Stimulated activated CD4-positive, alpha-beta T cell treated with anti-CD3 and anti-CD28 coated beads, Interleukin-1b, Interleukin-23, amount 100 ng/mL, for 24 hours (primary cell): ENCODE measurements at places on chromosomes 13 and 19.

GRCh38 chr19:45446944-45447343 lies 20.9 kb upstream of the FOSB start:
- no peak for DNase-seq

GRCh38 chr19:4066682-4067395 lies at the start of gene ZBTB7A:
Gene ZBTB7A, minus strand, starts transcription at chr19:4066899. Its CDS starts 11,667 bp downstream, at chr19:4055232.
- DNase-seq, result no peak

GRCh38 chr19:5114727-5115126 lies 145.8 kb downstream of the KDM4B start:
- no peak for DNase-seq

DNA sequence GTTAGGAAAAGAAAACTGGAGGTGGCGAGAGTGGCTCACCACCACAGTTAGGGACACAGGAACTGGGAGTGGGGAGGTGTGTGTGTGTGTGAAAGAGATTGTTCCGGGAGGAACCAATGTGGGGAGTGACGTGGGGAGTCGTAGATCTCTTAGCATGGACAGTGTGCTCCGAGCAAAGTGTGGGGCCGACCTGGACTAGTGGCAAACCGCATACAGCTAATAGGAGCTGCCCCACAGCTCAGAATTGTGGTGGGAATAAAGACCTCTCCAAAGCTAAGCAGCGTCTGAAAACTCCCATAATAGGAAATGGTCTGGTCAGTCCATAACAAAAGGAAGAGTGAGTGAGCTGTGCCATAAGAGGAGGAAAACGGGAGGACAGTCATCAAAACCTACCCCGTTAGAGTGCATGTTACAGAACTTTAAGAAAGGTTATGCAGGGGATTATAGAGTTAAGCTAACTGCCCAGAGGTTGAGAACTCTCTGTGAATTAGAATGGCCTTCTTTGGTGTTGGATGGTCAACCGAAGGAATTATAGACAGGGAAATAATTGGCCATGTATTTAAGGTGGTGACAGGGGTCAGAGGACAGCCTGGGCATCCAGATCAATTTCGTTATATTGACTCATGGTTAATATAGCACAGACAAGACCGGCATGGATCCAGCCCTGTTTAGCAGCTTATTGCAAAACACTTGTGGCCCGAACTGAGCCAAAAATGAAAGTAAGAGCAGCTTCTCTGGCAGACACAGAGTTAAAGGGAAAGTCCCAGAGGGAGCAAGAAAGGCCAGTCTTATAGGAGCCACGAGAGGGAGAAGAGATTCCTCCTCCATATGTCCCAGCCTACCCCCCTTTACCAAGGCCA lies 8.9 kb upstream of the SLC15A1 start:
- DNase-seq, result no peak

DNA sequence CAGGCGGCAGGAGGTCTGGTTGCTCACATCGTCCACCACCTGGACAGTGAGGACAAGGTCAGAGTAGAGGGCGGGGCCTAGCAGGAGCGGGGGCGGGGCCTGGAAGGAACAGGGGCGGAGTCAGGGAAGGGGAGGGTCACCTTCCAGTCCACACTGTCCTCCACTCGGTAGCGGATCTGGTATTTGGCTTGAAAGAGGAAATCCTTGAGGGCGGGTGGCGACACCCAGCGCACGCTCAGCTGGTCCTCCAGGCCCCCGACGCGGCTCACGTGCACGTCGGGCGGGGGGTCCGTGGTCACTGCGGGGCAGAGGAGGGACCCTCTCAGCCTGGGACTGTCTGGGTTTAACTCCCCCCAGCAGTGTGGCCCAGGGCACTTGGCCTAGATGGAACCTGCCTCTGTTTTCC lies 8.2 kb downstream of the REX1BD start:
- no peak for DNase-seq

DNA sequence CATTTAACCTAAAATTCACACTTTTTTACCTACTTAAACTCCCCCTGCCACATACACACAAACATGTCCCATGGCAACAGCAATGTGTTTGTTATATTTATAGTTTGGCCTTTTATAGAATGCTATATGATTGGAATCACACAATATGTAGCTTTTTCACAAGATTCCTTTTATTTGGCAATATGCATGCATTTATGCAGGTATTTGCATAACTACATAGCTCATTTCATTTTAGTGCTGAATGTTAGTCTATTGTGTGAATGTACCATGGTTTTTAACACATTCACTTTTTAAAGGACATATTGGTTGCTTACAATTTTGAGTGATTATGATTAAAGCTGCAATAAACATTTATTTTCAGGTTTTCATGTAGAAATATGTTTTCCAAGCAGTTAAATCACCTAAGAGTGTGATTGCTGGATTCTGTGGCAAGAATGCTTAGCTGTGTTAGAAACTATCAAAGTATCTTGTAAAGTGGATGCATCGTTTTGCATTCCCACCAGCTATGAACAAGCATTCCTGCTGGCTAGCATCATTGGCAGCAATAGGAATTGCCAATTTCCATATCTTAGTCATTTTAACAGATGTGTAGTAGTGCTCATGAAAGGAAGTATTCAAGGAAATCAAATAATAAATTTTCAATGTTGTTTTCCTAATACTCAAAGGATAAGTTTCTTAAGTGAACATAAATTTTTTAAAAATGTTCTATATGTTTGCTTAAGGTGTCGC lies 557.0 kb downstream of the SLITRK1 start:
- DNase-seq, result no peak

DNA sequence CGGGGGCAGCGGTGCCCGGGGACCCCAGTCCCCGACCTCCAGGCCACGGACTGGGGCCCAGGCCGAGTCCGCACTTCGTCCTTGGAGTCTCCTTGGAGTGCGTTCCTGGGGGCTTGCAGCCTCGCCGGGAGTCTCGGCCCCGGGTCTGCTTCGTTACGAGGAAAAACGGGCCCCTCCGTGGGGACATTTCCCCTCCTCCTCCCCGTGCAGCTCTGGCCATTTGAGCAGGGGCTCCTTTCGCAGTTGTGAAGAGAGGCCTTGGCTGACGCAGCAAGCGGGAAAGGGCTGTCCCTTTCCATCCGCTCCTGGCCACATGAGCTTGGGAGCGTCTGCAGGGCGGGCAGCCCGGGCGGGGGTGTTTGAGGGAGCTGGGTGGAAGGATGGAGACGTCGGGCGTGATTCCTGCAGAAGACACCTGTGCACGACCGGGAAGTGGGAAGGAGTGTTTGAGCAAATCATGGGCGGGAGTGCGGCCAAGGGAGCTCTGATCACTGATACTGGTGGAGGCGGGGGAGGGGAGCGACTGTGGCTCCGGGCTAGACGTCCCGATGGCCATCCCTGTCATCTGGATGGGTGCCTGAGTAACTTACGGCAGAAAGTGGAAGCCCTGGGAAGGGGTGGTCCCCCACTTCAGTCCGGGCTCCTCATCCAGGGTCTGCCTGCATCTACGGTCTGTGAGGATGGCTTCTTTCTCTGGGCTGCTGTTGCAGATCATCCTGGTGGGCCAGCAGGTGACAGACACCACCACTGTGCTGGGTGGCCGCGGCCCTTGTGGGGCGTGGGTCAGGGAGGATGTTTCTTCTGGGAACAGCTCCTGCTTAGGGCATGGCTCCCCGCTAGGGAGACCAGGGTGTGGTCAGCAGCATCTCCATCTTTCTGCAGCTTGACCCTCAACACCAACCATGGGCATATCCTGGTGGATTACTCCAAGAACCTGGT lies 736 bp downstream of the GPI start:
- DNase-seq, result no peak

GRCh38 chr13:93953841-93954240 lies 525.6 kb downstream of the DCT start:
- DNase-seq, result no peak

GRCh38 chr13:21909331-21909730 lies 238.5 kb downstream of the FGF9 start:
- DNase-seq, result no peak

DNA sequence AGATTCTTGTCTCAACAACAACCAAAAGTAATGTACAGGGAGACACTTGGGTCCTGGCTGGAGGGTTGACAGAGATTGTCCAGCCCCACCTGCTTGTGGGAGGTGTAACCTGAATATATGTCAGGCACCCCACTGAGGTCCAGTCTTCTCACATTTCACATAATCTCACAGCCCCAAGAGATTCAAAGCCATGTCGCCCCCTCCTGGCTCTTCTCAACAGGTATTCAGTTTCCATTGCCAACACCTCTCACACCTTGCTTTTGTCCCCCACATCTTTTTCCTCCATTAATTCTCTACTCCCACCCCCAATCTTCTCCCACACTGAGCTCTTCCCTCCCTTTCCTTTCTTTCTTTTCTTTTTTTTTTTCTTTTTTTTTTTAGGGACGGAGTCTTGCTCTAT lies 11.2 kb downstream of the UNC13A start:
- no peak for DNase-seq
